ENCODE measurements at places on chromosomes 7 and 10.

DNA sequence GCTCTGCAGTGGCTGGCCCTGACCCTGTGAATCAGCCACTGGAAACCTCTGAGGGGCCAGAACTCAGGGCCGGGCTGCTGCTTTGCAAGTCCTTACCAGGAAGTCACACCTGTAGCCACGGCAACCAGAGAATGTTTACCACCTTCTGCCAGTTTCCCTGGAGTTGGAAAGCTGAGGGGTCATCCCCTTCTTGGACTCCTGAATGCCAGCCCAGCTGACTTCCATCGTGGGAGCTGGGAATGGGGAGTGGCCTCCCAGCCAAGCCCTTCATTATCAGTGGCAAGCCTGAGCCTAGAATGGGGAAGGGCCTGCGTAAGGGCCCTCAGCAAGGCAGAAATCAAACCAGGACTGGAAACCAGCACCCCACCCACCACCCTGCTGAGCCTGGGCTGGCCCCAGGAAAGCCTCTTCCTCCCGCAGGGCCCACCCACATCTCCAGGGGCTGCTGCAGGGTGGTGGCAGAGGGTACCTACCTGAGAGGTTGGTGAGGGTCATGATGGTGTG lies 6.5 kb upstream of the CRHR2 start:
- no peak for DNase-seq

GRCh38 chr7:5200561-5201235 lies 10.7 kb downstream of the WIPI2 start:
- DNase-seq = no peak

- no peak for DNase-seq
These were observed 70.2 kb upstream of the CCDC71L start for GRCh38 chr7:106731187-106731586.

- no peak for DNase-seq
These were observed 22.4 kb upstream of the IFIT2 start for GRCh38 chr10:89279421-89279869.

Data from fibroblast of gingiva (primary cell).